LNCaP clone FGC (cell line): ENCODE measurements at places on chromosomes 12 and 14.

DNA sequence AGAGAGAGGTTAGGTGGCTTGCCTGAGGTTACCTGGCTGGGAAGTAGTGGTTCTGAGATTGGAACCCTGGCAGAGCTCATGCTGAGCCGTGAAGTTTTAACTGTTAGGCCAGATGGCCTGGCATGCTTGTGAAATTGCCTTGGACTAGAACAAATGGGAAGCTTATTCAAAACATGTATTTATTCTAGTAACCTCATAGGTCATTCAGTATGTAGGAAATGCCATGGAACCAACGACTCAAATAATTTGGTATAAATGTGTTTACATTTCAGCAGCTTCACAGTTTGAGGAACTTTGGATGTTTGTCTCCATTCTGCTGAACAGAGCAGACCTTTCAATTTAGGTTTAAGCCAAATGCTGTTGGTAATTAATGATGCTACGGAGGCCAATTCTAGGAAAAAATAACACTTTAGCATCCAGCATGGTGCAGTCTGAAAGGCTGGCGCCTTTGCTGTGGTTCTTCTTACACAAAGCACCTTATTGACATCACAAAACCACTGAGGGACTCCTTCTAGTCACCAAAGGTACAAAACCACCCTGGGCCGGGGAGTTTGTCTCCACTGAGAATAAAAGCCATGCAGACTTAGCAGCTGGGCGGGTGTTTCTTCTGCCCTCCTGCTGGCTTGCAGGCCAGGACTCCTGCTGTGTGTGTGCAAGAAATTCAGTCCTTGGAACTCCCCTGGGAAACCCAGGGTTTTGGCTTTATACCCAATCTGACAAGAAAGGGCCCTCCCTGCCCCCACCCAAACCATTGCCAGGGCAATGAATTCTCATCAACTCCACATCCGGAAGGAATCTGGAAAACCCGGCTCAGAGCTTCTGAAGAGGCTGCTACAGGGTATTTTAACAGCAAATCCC, 64.2 kb downstream of the ELK3 start:
- no peak for DNase-seq

DNA sequence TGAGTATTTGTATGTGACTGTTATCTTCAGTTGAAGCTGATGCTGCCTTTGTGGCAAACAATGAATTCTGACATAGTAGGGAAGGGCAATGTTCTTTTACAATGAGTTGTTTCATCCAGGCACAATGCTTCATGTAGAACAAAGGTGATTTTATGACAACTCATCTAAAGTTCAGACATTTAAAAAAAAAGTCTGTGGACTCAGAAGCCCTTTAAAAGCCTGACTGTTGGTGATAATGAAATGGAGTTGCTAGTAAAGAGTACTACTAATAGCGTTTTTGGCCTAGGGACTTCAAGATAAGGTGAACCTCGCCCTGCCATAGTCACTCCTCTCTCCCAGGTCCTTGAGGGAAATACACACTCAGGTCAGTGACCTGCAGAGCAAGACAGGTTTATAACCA, 105.1 kb downstream of the AKAP6 start:
- no peak for DNase-seq

GRCh38 chr12:54444206-54444605, 25.1 kb upstream of the ITGA5 start:
- DNase-seq, result peak; percentile 96

DNA sequence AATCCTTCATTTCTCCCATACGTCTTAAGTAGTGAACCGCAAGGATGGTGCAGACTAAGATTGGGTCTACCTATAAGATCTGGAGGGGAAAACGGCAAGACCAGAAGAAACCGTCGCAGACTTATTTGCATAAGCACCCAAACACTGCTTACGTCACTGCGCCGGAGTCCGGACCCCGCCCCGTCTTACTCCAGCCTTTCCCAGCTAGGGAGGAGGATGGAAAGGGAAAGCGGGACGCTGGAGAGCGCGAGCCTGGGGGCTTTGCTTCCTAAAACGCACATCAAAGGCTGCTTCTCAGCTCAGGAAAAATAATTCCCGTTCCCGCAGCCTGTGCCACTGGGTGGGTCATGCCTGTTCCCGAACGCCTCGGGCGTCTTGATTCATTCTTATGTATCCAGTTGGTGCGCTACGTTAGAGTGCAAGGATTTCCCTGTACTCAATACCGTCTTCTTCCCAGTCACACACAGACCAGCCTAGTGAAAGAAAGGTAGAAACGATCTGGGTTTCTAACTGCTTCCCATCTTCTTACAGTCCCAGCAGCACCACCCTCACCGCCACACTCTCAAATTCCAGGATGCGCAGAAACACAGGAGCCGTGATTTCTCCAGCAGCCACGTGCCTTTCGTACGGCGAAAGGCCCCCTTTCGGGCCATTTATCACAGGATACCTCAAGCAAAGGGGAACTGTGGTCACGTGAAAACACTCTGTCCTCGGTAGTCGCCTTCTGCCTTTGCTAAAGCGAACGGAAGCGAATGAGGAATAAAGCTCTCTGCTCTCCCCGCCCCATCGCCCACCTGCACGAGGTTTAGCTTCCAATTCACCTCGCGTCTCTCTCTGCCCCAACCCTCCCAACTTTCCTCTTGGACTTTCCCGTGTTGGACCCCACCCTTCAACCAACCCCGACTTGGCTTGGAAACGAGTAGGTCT, 1.1 kb downstream of the SLC6A15 start:
- DNase-seq, result no peak

DNA sequence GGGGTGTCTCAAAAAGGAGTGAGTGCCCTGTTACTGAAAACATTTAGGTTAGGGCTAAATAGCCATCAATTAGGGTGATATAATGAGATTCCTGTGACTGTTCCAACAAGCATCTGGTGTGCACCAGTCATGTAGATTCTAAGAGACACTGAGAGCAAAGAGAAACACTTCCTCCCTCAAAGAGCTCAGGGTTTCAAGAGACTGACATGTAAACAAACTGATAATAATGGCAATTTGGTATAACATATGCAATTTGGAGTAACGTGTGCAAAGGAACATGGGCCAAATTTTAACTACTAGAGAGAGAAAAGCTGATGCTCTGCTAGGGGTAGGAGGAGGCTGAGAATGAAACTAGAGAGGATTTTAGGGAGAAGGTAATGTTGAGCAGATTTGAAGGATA, 237.1 kb downstream of the BMP4 start:
- DNase-seq, result no peak

- no peak for DNase-seq
Observed at GRCh38 chr14:101845896-101846295, 84.4 kb downstream of the PPP2R5C start.

GRCh38 chr12:105907982-105908381, 230.8 kb downstream of the NUAK1 start:
- peak; percentile 43 for DNase-seq

DNA sequence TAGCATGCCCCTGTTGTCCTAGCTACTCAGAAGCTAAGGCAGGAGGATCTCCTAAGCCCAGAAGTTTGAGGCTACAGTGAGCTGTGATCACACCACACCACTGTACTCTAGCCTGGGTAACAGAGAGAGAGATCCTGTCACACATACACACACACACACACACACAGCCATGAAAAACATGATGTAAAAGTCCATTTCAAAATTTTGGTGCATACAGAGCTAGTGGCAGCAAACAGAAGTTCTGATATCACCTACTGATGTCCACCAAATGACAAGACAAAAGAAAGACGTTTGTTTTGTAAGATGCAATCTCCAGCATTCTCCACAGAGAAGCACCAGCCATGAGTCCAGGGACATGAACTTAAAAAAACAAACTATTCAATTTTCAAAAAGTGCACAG, 15.9 kb downstream of the AREL1 start:
- DNase-seq, result no peak

DNA sequence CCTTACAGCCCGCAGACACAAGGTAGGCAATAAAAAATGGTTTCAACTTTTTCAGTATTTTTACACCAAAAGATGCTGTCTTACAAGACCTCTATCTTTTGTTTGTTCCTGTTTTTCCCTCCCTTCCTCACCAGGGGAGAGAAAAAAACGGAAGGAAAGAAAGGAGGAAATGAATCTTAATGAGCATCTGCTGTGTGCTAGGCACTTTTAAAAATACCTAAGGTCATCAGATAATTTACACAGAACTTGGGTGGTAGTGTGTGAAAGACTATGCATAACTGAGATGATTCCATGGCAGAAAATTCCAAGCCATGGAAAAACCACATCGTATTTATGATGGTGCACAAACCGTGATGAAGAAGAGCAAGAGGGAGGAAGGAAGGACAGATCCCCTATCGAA, 121.2 kb downstream of the DIP2B start:
- DNase-seq, result no peak

DNA sequence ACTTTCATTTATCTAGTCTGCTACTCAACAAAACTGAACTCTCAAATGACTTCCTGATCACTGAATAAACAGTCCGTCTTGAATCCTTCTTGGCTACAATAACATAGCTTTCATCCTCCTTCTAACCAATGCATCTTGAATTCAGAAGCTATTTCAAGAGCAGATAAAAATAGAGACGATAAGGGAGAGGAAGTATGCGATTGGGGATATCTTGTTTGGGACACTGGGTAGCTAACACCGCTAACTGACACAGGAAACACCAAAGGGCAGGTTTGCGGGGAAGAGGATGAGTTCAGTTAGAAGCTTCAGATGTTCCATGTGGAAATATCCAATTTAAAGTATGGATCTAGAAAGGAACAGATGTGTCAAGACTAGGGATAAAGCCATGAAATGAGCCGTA, 102.5 kb downstream of the SLC41A2 start:
- no peak for DNase-seq

GRCh38 chr14:56474419-56475022, 105.1 kb upstream of the TMEM260 start:
- peak; percentile 18 for DNase-seq

- no peak for DNase-seq
Observed at GRCh38 chr14:23323838-23324454, 2.7 kb downstream of the PABPN1 start.

DNA sequence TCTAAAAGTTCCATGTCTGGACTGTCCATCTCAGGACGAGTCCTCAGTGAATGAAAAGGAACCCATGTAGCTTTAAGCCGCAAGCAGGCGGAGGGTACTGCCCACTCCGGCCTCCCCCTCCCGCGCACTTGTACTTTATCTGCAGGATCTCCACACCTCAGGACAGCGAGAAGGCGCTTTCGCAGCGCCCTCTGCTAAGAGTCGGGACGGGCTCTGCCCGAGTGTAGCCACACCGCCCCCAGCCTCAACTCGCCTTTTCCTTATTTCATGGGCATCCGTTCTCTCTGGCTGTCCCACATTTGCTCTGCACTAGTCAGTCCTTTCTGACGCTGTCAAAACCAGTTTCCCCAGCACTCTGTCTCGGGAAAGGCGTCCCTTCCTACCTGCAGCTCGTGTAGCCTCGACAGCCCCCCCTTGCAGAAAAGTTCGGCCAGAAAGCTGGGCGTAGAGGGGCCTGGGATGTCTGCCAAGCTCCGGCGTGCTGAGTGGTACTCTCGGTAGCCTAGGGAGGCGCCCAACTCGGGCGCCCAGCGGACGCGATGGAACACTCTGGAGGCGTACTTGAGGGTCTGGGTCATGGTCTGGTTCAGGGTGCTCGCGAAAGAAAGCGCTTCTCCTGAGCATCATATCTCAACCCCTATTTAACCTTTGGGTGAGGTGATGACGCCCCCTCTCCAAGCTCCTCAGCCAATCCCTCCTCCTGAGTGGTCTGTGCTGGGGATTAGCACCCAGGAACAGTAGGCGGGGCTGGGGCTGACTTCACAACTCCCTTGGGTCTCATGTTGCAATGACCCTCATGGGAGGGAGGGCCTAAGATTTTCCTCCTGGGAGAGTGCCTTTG, at the start of gene CYP27B1:
CYP27B1 (minus strand) TSS at position 615 of the 841 bp plus-strand sequence; CDS start at position 578, 37 bp downstream.
- DNase-seq, result no peak

DNA sequence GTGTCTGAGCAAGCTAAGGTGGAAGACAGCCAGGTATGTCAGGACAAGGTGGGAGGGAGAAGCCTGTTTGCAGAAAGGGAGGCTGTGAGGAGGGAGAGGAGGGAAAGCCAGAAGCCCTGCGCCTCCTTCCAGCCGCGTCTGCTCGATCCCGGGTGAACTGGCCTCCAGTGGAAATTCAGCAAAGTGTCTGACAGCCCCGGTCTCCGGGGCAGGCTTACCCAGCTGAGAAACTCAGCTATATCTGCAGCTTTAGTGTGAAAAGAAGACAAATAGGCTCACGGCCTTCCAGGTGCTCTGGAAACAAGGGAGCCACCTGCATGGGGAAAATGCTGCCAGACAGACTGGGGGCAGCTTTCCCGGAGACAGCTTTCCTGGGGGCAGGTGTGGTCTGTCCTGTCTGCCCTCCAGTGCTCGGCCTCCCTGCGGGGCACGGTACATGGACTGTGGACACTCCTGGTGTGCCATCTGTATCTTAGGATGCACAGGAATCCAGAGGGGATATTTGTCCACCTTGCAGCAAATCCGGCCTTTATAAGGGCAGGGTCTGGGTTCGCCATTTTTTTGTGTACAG, 6.3 kb downstream of the RFLNA start:
- no peak for DNase-seq

DNA sequence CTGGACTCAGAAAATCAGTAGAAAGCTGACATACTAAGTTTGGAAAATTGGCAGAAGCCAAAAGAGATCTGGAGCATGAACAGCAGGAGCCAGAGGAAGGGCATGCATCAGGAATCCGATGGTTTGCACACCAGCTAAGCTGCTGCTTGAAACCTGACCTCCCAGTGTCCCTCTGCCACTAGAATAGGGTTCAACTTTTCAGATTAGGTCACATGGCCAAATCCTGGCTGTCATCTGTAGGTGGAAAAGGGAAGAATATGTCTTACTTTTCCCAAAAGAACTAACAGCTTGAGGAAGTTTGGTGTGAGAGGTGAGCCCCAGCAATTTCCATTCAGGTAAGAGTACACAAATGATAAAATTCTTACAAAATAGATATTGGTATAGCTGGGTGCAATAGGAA, 732.6 kb downstream of the RERGL start:
- DNase-seq, result no peak

DNA sequence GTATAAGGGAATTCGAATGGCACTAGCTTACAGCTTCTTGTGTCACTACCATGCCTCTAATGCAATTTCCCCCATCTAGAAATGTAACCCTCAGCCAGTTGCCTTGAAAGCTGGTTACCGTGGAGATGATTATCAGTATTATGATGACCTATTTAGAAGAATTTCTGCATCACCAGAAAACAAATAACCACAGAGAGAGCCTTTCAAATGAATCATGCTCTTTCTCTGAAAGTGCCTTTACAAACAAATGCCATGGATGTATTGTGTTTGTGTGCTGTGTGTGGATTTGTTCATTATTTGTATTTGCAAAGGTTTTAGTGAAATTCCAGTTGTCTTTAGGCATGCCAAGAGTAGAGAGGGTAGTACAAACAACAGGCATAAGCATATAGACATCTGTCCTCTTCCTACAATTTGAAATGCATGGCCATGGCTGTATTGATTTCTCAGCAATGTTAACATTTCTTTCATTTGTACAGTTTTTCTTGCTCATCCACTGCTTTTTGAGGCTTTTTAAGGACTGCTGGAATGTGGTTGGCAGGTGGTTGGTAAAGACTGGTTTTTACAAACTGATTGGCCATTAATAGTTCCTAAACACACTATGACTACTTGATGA, 266.5 kb downstream of the PAWR start:
- no peak for DNase-seq

- DNase-seq, result no peak
Observed at GRCh38 chr14:61505815-61506809, 184.7 kb downstream of the PRKCH start.

GRCh38 chr12:21642707-21643389, 14.8 kb downstream of the LDHB start:
- DNase-seq, result no peak

GRCh38 chr12:104443008-104443407, 13.7 kb upstream of the CHST11 start:
- no peak for DNase-seq
